ENCODE measurements at places on chromosomes 7 and 10.

DNA sequence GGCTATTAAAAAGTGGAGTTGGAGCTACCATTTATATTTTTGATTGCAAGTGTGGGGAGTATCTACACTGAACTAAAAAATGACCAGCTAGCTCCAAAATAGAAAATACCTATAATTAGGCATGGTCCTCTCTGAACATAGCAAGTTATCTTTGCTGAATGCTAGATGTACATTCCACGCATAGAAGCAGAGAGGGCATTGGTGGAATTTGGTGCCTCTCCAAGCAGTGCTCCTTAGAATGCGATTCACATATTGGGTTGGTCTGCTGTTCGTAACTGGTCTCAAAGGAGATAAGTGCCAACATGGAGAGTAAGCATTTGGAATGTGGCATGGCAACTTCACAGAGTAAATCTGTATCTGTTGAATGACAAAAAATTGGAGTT, 196.2 kb downstream of the PTN start:
- DNase-seq, result no peak

- no peak for DNase-seq
Observed at GRCh38 chr10:78688901-78689583, 379.7 kb upstream of the ZMIZ1 start.

- DNase-seq, result no peak
Observed at GRCh38 chr10:33882996-33883395, 548.5 kb upstream of the NRP1 start.

- no peak for DNase-seq
Observed at GRCh38 chr7:148214101-148214500, 376.5 kb upstream of the C7orf33 start.

DNA sequence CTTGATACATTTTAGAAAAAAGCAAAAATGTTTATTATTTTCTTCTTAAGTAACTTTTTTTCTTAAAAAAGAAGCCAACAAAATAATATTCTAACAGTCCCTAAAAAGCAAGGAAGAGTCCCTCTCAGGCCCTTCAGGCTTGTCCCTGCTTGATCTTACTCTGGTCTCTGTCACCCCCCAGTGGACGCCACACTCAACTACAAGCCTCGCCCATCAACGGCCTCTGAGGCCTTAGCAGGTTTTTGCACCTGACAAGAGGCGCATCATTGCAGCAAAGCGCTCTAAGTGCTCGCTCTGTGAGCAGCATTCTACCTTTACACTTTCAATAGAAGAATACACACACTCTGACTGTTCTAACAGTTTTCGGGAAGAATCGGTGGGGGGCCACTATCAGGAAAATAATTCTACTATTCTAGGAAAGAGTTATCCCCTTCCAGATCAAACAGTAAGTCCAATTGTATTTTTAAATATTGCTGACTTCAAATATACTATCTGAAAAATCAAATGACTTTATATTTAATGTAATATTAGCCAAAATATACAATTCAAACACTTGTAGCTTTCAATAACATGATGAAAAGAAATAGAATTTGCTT, 139.2 kb downstream of the USP6NL start:
- no peak for DNase-seq

- DNase-seq, result no peak
Observed at GRCh38 chr10:102641402-102641801, 2.9 kb upstream of the TRIM8 start.

DNA sequence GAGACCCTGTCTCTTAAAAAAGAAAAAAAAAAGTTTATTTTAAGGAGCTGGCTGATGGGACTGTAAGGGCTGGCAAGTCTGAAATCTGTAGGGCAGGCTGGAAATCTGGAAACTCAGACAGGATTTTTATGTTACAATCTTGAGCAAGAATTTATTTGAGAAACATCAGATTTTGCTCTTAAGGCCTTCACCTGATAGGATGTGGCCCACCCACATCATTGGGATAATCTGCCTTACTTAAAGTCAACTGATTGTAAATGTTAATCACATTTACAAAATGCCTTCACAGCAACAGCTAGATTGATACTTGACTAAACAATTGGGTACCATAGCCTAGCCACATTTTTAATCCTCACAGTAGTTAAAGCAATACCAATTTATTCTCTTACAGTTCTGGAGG, 11.5 kb downstream of the MINDY4 start:
- DNase-seq, result no peak

DNA sequence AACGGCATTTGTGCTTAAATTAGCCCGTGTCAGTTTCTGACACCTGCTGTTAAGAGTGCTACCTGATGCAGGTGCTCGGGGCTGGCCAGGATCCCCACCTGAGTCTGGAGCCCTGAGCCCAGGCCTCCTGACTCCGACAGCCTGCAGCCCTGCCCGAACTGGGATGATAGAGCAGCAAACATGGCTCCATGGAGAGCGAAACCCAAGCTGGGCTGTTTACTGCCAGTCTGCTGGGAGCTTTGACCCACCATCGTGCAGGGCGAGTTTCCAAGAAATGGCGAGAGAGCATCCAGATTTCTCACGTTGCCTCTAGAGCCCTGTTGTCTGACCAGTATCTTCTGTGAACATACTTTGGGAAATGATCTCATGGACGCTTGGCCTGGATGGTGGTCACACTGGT, 66.2 kb downstream of the MGMT start:
- DNase-seq, result no peak

DNA sequence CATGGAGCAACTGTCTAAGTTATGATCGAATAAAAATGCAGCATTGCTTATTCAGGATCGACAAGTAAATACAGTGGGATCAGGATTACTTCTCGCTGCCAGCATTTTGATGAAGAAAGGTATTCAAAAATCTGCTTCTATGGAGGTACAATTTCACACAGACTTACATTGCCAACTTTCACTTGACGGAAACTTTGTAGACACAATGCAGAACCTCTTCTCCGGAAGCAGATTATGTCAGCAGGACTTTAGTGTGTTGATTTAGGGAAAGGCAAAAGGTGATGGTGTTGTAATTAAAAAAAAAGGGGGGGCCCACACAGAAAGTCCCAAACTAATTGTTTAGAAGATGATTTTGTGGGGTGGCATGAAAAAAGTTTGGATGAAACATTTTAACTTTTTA, 462.4 kb upstream of the KLF6 start:
- no peak for DNase-seq

- no peak for DNase-seq
Observed at GRCh38 chr7:46123-46829, 146.1 kb upstream of the FAM20C start.

DNA sequence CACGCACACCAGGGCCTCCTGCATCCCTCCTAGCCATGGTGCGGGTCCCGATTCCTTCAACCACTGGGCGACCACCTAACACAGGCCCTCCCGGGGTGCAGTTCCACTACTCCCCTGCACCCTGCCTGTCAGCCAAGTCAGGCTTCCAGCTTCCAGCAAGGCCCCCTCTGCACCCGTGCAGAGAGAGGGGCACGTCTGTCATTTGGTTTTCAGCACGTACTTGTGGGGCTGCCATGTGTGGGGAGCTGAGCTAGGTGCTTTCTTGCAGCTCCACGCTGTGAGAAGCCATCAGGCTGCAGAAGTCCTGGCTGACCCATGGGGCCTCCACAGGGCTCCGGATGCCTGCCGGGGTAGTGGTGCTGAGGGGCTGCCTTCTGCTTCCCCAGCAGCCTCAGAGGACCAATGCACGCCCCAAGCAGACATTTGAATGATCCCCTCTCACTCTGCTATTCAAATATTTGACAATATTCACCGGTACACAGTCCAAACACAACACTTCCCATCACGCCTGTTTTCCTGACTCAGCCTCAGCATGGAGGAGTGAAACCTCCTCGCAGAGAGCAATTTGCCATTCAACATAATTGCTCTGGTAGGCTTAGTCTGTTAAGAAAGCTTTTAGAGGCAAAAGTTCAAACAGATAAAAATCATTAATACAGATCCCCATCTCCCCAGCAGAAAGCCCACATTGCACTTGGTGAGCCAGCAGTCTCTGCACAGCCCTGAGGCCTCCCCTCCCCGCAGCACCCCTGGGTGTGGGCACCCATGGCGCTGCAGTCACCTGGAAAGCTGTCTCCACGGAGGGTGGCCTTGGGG, 449.9 kb downstream of the PTPRN2 start:
- no peak for DNase-seq

GRCh38 chr10:124300224-124300623, 118.5 kb downstream of the OAT start:
- DNase-seq, result no peak

Measured in pulmonary artery endothelial cell (primary cell).